Endodermal cell (in vitro differentiated cells): ENCODE measurements at places on chromosomes 4 and X. TPM values are rescaled to one million over a fixed set of nuclear protein-coding genes. Genes with fewer than 3 reads are reported as not detected.

Gene PDCL2
- total RNA-seq: not detected in 2 replicates

Gene HERC6
- 8.9 to 12.7 TPM (median 11.7 TPM) in 3 replicates for total RNA-seq

Gene DNAAF6
- not detected in 2 replicates for total RNA-seq

Gene TEC
- 4.3 to 7.4 TPM (median 5.4 TPM) in 3 replicates for total RNA-seq

Gene MAD2L1
- total RNA-seq: 53.3 and 57.1 TPM in 2 replicates

Gene ITGB1BP2
- 3.3 to 6.8 TPM (median 4.1 TPM) in 3 replicates for total RNA-seq

Gene CHST7
- 4.2 and 5.2 TPM in 2 replicates for total RNA-seq

Gene UGT8
- 8.8 to 12.4 TPM (median 10.4 TPM) in 3 replicates for total RNA-seq

Gene PAGE4
- not detected in 2 replicates for total RNA-seq

Gene USP51
- 18.0 to 20.3 TPM (median 19.8 TPM) in 3 replicates for total RNA-seq

Gene UBA6
- 83.1 and 83.8 TPM in 2 replicates for total RNA-seq

Gene PRKX
- 69.0 and 73.7 TPM in 2 replicates for total RNA-seq

Gene CYP2U1
- 2.2 and 2.3 TPM in 2 replicates for total RNA-seq

Gene PNMA5
- total RNA-seq: 0.25 to 0.29 TPM in 2 of 3 replicates, not detected in the other

Gene XAGE2
- total RNA-seq: not detected in 2 replicates

Gene KLHL4
- 40.8 and 42.6 TPM in 2 replicates for total RNA-seq

Gene NKX3-2
- total RNA-seq: 1.5 and 1.6 TPM in 2 replicates

Gene TMEM271
- not detected in 3 replicates for total RNA-seq

Gene MAGEA2
- 0.25 TPM in 1 of 3 replicates, not detected in the others for total RNA-seq

Gene PABPC1L2A
- not detected in 2 replicates for total RNA-seq

Gene DMP1
- total RNA-seq: not detected in 3 replicates

Gene HPGD
- total RNA-seq: 27.7 and 33.6 TPM in 2 replicates

Gene ADH7
- total RNA-seq: not detected in 3 replicates

Gene COX7B2
- total RNA-seq: not detected in 3 replicates

Gene SLIT2
- total RNA-seq: 3.2 to 3.6 TPM (median 3.4 TPM) in 3 replicates

Gene NOX1
- total RNA-seq: not detected in 2 replicates

Gene PTTG2
- not detected in 3 replicates for total RNA-seq

Gene TCEAL6
- not detected in 2 replicates for total RNA-seq

Gene EREG
- 0.09 TPM in 1 of 3 replicates, not detected in the others for total RNA-seq

Gene HAND2
- total RNA-seq: 0.16 TPM in 1 of 3 replicates, not detected in the others

Gene FAM47E
- total RNA-seq: 0.99 to 2.5 TPM (median 1.8 TPM) in 3 replicates

Gene CSAG3
- 0.35 and 0.41 TPM in 2 replicates for total RNA-seq

Gene MUC7
- total RNA-seq: not detected in 2 replicates

Gene BEX1
- total RNA-seq: 101 to 144 TPM (median 136 TPM) in 3 replicates

Gene ATP5ME
- 407 and 428 TPM in 2 replicates for total RNA-seq

Gene RHOH
- total RNA-seq: 9.4 and 11.7 TPM in 2 replicates

Gene TMEM35A
- 0.67 to 0.80 TPM (median 0.73 TPM) in 3 replicates for total RNA-seq
